ENCODE measurements at places on chromosomes 2 and 18.

- DNase-seq = no peak
Observed at GRCh38 chr2:53768242-53768542, 588 bp downstream of the CHAC2 start.

DNA sequence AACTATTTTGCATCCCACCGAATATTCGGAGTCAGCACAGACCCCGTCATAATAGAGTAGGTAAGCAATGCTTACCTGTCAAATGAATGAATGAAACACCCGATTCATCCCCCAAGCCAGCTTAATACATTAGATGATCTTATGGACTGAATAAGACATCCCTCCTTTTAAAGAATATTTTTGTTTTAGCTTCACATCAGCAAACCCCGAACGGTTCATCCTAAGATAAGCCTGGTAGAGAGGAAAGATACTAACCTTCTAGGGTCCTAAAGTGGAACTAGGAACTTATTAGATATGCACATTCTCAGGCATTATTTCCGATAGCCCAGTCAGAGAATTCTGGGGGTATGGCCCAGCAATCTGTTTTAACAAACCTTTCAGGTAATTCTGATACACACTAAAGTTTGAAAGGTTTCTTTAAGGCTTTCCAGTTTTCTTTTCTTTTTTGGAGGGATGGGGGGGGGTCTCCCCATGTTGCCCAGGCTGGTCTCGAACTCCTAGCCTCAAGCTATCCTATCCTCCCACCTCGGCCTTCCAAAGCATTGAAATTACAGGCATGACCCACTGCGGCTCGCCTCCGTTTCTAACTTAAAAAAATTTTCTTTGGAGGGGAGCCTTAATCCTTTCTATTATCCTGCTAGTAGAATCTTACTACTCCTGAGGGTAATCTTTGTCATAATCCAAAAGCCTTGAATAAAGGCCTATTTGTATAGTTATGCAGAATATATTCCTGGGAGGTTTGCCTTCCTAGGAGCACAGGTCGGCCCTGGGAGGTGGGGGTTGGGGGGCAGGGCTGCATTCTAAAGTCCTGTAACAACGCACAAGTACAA lies 1.0 kb upstream of the ACTR3 start:
- DNase-seq = no peak

DNA sequence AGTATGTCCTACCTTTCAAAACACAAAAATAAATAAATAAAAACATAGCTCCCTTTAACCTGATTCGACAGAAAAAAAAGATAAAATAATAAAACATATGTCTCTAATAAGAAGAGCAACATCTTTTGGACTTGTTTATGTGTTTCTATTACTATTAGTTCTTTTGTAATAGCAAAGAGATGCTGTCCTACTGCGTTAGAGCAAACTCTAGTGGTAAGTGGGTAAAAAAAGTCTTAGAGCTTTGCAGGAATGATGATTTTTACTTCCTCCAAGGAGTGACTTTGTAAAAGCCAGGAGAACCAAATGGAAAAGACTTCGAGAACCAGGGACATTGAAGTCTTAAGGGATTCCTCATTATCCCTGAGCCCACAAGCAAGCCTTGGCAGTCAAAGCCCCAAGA lies 450.1 kb downstream of the METTL4 start:
- DNase-seq = no peak

DNA sequence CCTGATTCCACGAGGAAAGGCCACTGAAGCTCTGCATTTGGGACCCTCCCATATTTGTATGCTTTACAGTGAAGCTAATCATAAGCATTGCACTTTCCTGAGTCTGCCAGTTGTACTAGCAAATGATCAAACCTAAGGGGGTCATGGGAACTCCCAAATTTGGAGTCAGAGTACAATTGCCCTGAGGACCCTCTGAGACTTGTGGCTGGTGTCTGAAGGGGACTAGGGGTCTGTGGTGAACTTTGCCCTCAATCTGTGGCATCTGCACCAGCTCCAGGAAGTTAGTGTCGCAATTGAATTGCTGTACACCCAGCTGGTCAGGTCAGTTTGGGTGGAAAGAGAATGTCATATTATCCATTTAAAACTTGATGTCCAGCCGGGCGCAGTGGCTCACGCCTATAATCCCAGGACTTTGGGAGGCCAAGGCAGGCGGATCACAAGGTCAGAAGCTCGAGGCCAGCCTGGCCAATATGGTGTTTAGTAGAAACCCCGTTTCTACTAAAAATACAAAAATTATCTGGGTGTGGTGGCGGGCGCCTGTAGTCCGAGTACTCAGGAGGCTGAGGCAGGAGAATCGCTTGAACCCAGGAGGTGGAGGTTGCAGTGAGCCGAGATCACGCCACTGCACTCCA lies 18.1 kb downstream of the SOWAHC start:
- no peak for DNase-seq

DNA sequence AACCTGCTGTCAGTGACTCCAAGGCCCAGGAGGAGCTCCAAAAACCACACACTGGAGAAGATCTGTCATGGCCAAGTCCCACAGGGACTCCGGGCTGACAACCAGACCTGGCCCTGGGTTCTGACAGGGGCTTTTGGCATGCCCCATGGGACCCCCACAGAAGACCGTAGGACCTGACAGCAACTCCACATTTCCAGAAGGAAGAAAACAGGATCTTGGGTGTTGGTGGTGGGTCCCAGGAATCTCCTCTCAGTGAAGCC lies 275.9 kb upstream of the HS6ST1 start:
- DNase-seq = no peak

GRCh38 chr2:149160701-149161217 lies 122.3 kb downstream of the LYPD6B start:
- peak; percentile 12 for DNase-seq

DNA sequence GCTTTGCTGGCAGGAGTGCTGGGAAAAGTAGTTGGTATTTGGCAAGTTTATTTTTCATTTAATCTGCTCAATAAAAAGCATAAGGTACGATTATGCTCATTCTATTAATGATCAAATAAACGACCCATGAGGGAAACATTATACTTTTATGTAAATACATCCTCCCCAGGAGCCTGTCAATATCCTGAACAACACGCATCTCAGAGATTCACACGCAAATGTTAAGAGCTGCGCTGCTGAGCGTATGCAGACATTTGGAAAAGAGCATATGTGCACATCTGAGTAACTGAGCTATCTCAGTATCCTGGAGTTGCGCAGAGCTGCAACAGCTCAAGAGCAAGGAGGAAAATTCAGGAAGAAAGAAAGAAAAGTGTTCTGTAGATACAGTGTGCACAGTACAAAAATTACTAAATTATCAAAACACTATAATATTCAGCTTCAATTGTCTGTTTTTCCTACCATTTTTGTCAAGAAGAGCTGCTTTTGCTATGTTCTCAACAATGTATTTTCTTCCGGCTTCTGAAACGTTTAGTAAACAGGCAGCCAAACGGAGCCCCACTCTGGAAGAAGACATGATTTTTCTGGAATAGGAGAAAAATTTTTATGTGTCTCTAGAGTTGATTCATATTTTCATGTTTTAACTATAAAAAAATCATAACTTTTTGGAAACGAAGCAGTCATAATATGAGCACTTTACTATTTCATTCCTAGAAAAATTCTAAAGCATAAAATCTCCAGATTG lies 2.4 kb downstream of the FTCDNL1 start:
- DNase-seq = no peak

DNA sequence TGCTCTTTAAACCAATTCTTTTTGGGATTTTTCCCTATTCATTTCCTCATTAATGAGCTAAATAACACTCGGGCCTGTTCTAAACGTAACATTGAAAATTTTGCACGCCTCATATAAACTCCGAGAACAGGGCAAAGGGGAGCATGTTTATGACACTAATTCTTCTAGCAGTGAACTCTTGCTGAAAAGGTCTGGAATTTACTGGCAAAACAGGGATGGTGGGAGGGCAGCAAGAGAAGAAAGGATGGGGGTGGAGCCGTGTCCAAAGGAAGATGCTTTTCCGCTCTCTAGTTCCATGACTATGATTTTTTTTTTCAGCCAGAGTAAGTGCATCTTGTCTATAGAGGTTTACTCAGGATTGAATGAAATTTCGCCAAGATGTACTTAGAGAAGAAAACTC lies 50.0 kb upstream of the IL1R1 start:
- no peak for DNase-seq

Measured in CD4-positive, alpha-beta T cell treated with Interferon gamma for 1 hour (primary cell).